NCI-H1694 (cell line): ENCODE measurements at places on chromosomes 6 and 20.

- no peak for DNase-seq
Observed at GRCh38 chr20:50521221-50522052, 11.3 kb downstream of the PTPN1 start.

DNA sequence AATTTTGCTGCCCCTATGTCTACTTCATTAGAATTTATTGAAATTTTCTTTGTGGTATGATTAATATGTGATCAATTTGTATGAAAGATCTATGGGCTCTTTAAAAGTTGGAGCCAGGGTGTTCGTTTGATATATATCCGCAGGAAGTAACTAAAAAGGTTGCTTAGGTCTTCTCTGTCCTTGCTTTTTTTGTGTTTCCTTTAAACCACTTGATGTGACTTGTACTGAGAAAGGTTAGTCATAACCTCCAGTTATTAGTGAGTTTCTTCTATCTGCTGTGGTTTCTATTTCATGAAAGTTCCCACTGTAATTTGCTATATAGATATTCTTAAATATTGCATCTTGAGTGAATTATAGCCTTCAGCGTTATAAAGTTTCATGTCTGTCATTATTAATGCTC lies 585.3 kb upstream of the ARID1B start:
- DNase-seq, result no peak

GRCh38 chr20:3239026-3239866 lies at the start of gene SLC4A11:
SLC4A11 (minus strand) TSS chr20:3239190; CDS start chr20:3239137, 53 bp downstream.
- no peak for DNase-seq

GRCh38 chr6:13438126-13438525 lies 49.3 kb downstream of the GFOD1 start:
- no peak for DNase-seq

DNA sequence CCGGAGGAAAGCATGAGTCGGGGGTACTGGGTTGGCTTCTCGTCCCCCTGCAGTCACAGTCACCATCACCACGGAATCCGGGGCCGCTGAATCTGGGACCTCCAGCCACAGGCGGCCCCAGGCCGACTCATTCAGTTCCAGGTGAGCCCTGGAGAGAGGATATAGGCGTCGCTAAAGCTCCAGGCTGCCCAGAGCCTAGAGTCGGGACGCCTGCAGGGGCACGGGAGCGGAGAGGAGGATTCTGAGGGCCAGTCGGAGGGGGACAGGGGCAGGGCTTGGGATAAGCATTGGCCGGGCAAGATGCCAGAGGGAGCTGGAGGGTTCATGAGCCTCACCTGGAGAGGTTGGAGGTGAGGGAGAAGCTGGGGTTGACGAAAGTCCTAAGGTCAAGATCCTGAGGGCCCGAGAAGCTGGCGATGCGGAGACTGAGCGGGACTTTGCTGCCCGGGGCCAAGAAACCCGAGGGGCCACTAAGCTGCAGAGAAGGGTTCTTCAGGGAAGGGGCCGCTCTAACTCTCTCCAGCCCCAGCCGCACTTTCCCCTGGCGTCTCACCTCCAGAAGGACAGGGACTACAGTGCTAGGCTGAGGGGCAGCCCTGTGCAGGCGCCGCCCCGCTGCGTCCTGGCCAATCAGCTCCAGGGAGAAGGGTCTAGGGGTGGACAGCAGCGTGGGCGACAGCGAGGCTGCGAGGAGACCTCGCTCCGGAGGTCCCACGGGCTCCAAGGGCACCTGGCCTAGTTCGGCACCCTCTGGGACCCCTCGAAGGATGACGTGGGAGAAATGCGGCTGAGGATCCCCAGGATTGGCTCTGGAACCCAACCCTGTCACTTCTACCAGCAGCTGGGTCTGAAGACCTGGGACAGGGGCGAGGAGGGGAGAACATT lies 3.7 kb downstream of the SAPCD1 start:
- no peak for DNase-seq

- peak; percentile 52 for DNase-seq
Observed at GRCh38 chr6:71107911-71108420, 151.1 kb upstream of the B3GAT2 start.
